ENCODE measurements at places on chromosomes 11 and 22.

- no peak for DNase-seq
These were observed 45.3 kb upstream of the NECTIN1 start for GRCh38 chr11:119774172-119774763.

DNA sequence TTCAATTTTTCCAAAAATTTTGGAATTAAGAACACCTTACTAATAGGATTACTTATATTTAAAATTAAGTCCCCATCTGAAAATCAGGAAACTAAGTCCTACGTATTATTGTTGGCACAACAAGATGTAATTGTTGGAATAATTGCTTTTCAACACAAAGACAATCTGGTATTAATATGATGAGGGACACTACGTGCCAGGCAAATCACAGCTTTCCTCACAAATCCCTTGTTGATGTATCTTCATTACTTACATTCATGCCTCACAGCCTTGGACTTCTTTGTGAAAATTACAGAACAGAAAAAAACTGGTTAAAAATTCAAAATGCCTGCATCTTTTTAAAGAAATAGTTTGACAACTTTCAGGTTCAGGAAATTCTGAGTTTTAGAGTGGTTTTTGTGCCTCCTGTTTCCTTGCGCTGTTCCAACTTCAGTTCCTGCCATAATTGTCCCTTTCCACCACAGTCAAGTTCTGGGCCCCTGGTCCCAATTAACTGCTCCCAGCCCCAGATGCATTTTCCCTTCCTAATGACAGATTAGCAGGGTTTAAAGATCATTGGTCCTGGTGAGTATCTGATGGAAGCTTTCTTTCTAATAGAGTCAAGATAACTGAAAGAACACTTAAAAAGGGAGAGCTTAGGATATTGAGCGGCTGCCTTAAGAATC lies 23.3 kb upstream of the CCDC34 start:
- no peak for DNase-seq

GRCh38 chr11:116239247-116239646 lies 533.5 kb downstream of the BUD13 start:
- DNase-seq, result no peak

- no peak for DNase-seq
These were observed 186.5 kb downstream of the SHANK2 start for GRCh38 chr11:71065841-71066240.

DNA sequence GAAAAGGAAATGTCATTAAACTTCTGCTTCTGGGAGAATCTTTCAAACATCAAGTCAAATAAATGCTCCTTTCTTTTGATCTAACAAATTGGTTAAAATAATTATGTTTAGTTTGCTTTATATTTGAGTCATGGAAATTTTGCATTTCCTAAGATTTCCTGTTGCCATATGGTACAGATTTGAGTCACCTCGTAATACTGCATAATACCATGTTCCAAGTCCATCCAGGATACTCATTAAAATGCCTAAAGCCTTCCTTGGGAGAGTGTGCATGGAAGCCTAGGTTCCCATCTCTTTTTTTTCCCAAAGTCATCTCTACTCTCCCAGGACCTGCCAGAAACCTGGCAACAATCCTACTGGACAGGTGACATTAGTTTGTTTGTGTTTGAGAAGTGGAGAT lies 4.2 kb downstream of the OR9I1 start:
- no peak for DNase-seq

GRCh38 chr11:129066229-129066628 lies 123.6 kb upstream of the TP53AIP1 start:
- no peak for DNase-seq

DNA sequence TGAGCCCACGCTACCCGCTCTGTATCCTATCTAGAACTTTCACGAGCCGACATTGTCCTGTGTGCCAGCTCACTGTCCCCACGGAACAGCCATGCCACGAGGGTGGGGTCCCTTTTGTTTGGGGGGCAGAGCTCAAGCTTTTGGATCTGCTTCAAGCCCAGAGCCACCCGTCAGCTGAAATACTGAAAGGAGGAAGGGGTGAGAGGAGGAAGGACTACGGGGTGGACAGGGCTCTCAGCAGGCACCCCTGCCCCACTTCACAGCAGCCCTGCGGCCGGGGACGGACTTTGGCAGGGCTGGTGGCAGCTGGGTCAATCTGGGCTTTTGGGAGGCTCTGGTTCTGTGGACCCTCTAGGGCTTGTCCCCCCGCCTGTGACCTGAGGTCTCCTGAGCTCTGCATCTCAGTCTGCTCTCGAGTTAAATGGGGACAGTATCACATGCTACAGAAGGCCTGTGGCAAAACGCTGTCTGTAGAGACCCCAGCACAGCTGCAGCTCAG lies 30.0 kb upstream of the MUC5AC start:
- DNase-seq, result no peak

GRCh38 chr11:59186130-59186594 lies 14.2 kb downstream of the DTX4 start:
- DNase-seq, result no peak

DNA sequence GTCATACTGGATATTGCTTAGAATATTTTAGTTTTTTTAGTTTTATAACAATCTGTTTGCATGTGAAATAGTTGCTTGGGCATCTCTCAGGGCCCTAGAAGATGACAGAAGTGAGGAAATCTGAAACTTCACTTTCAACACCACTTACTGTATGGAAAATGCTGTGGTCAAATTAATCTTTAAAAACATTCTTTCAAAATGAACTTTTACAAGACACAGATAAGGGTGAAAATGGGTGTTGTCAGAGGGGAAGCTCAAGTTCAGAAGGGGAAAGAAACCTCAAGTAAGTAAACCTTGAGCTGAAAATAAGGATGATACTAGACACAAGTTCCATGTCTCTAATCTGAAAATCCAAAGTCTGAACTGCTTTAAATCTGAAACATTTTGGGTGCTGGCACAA lies 1840.1 kb upstream of the RAG2 start:
- no peak for DNase-seq

DNA sequence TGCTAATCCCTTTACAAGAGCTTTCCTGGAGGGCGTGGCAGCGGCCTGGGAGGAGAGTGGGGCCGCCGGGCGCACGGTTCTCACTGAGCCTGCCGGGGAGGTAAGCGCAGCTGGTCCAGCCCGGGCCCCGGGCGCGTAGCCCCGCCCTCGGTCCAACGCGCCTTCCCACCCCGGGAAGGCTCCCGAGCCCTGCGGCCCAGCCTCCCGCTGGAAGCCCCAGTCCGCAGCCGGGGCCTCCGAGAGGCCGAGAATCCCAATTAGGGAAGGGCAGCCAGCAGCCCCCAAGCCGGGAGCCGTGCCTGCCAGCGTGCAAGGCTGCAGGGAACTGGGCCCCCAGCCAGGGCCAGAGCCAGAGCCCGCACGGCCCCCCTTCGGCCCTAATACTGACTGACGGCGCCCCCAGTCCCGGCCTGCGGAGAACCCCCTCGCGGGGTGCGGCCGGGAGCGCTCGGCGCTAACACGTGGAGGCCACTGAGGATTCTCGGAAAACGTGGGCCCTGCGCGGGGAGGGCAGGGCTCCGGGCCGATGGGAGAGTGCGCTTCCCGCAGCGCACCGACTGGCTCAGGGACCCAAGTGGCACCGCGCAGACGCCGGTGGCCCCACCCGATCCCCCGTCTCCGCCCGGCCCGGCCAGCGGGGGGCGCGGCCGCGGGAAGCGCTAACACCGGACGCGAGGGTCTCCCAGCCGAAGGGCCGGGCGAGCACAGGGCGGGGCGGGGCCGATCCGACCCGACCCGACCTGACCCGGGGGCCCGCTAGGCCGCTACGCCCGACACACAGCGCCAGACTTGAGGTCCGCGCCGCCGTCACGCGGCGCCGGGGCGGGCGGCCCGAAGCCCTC lies 5.7 kb downstream of the ZFTA start:
- no peak for DNase-seq

GRCh38 chr22:20437613-20438426 lies at the start of gene SCARF2:
TSS of gene SCARF2 (minus strand) at chr22:20437825. CDS start at chr22:20437754, 71 bp downstream.
- DNase-seq, result no peak

GRCh38 chr11:10114593-10115404 lies 179.2 kb downstream of the SBF2 start:
- DNase-seq, result no peak

DNA sequence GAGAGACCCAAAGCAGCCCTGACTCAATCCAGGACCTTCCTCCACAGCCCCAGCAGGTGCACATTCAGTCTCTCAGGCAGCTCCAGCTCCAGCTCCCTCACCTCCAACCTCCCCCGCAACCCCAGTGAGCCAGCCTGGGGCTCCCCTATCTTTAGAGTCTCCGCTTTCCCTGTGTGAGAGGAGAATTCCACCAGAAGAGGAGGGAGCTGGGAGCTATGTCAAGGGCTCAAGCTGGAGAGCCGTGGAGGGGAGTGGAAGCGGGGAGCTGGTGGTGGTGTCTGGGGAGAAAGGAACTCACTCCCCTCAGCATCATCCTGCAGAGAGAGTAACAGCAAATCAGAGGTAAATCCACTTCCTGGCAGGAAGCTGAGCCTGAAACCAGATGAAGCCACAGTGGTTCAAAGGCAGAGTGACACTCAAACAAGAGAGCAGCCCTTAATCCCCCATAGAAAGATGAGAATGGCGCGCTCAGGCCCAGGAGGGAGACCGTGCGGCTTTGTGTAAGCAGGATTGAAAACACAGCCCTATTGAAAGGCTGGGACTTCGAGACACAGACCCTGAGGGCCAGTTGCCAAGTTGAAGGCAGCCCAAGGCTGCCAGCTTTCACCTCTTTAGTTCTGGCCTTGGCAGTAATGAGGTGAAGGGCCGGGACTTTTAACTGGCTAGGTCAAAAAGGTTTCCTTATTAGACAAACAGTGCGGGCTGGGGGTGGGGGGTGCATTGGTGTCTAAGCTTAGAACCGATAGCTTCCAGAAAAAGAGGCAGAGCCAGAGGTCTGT lies 21.4 kb upstream of the CDON start:
- no peak for DNase-seq

DNA sequence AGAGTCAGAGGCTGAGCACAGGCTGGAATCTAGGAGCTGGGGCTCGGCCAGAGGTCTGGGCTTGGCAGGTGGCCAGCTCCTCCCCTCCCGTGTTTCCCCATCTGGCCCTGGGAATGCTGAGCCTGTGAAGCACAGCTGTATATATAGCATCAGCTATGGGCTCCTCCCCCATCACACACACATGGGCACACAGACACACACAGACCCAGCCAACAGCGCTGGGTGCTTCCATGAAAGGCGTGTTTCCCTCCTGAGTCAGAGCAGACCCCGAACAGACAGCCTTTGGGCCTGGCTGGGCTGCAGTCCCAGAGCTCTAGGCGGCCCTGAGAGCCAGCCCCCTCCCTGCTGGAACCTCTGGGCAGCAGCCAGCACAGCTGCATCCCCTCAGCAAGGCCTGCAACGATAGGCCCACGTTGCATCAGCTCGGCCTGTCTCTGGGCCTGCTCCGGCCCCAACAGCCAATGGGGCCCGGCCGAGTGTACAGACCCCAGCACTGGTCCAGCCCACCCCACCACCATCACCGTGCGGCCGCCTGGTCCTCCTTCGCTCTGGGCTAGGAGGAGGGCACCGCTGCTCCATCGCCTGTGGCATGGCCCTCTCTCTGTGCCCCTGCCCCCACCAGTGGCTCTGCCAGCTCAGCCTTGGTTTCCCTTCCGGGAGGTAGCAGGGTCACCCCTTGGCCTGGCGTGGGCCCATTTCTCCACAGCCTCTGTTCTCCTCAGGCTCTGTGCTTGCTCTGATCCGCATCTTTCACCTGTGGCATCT lies 7.6 kb upstream of the SERPINH1 start:
- DNase-seq, result no peak

DNA sequence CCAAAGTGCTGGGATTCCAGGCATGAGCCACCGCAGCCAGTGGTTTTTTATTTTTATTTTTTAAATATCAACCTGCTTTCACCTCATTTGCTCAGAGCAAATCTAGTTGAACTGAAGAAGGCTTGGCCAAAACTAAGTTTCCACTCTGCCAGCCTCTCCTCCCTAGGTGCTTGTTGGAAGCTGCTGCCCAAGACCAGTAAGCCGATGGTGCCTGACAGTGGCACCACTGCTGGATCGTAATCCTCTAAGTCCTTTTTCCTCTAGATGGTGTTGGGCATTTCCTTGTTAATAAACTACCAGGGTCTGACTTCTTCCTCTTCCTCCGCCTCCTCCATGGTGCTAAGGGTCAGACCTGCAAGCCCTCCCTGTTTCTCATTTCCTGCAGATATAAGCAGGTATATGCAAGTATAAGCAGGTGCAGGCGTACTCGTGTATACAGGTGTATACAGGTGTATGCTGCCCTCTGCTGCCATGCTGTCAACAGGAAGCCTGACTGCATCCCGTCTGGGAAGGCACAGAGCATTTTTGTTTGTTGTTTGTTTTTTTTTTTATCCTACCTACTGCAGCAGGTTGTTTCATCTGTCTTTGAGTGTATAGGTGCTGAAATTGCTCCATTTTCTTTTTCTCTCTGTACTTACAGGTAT lies 1.6 kb downstream of the NADSYN1 start:
- DNase-seq, result no peak

GRCh38 chr11:94909371-94909820 lies 64.0 kb downstream of the CWC15 start:
- DNase-seq, result no peak

DNA sequence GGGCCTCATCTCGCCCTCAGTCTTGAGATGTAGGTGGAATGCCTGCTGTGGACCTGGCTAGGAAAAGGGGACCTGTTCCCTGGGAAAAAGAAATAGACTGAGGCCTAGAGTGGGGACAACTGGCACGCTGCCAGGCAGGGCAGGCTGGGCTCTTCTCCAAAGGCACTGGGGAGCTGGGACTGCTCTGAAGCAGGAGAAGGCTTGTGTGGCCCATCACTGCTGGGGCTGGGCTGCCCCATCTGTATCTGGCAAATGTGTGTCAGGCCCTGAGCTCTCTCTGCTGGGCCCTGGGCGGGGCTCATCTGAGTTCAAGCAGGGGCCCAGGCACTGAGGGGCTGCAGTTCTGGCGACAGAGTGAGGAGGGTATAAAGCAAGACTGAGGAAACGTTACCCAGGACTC lies 32.9 kb downstream of the ARVCF start:
- no peak for DNase-seq

GRCh38 chr11:102073253-102073652 lies 26.0 kb downstream of the CFAP300 start:
- no peak for DNase-seq

GRCh38 chr11:42773729-42774128 lies 538.1 kb upstream of the API5 start:
- DNase-seq, result no peak

- no peak for DNase-seq
These were observed 31.6 kb upstream of the CAVIN3 start for GRCh38 chr11:6351782-6352382.

- DNase-seq, result no peak
These were observed 42.5 kb downstream of the TMPRSS5 start for GRCh38 chr11:113663567-113663966.

- no peak for DNase-seq
These were observed 348.6 kb downstream of the MN1 start for GRCh38 chr22:27452922-27453321.

DNA sequence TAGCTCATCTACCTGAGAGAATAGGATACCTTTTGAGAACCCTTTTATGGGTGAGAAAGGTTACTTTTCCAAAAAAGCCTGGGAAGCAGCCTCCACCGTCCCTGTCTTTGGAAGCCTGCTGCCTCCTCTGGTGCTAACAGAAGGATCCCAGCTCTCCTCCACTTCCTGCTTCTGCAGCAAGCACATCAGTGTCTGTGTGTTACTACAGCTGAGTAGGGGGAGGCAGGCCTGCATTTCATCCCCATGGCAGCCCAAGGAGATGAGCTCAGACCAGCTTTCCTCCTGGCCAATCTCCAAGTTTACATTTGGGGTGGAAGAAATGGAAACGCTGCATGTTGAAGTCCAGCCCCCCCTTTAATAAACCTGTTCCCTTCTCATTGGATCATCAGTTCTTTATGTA lies 7.4 kb upstream of the CCDC34 start:
- no peak for DNase-seq

- DNase-seq, result no peak
These were observed 73.6 kb downstream of the TRIM29 start for GRCh38 chr11:120064341-120064740.

GRCh38 chr22:17981497-17981896 lies 42.9 kb downstream of the MICAL3 start:
- no peak for DNase-seq

GRCh38 chr11:84581083-84581482 lies 1046.1 kb downstream of the DLG2 start:
- DNase-seq, result no peak
